Activated CD4-positive, alpha-beta T cell treated with anti-CD3 and anti-CD28 coated beads, Interleukin-2, amount 10 ng/mL, durations not matched to agents 7 days and 5 days (primary cell): ENCODE measurements at places on chromosomes 3 and 15. TPM values are rescaled to one million over a fixed set of nuclear protein-coding genes. Genes with fewer than 3 reads are reported as not detected.
A peak's percentile ranks its signal among the peaks of the same experiment; 100 is the strongest.

GRCh38 chr3:144363856-144364255 is 392.2 kb downstream of the DIPK2A start:
- DNase-seq, result no peak
- H3K36me3 ChIP-seq, result no peaks in the 10 kb centered on the region
- no peak overlapping the region for H3K27ac ChIP-seq

GRCh38 chr3:99965681-99966408 is 148.2 kb downstream of the CMSS1 start:
- no peak overlapping the region for H3K4me3 ChIP-seq
- H3K36me3 ChIP-seq, result no peaks in the 10 kb centered on the region
- no peak for DNase-seq
- peaks cover 18% of the 10 kb centered on the region for H3K4me1 ChIP-seq
- H3K27me3 ChIP-seq, result no peaks in the 10 kb centered on the region

GRCh38 chr3:170982733-170983132 is 43.8 kb downstream of the SLC2A2 start:
- no peak for DNase-seq
- H3K4me3 ChIP-seq, result no peak overlapping the region
- H3K27me3 ChIP-seq, result peaks cover 12% of the 10 kb centered on the region
- no peaks in the 10 kb centered on the region for H3K36me3 ChIP-seq
- no peaks in the 10 kb centered on the region for H3K4me1 ChIP-seq
- H3K27ac ChIP-seq, result no peak overlapping the region

- no peaks in the 10 kb centered on the region for H3K27me3 ChIP-seq
- H3K4me3 ChIP-seq, result no peak overlapping the region
- no peak for DNase-seq
- no peaks in the 10 kb centered on the region for H3K4me1 ChIP-seq
- no peak overlapping the region for H3K27ac ChIP-seq
Observed at GRCh38 chr3:27160146-27160545, 209.0 kb downstream of the NEK10 start.

- H3K4me3 ChIP-seq, result no peak overlapping the region
- H3K36me3 ChIP-seq, result peaks cover 86% of the 10 kb centered on the region
- H3K27me3 ChIP-seq, result no peaks in the 10 kb centered on the region
- H3K27ac ChIP-seq, result no peak overlapping the region
Observed at GRCh38 chr3:56610669-56611335, 53.8 kb downstream of the CCDC66 start.

DNA sequence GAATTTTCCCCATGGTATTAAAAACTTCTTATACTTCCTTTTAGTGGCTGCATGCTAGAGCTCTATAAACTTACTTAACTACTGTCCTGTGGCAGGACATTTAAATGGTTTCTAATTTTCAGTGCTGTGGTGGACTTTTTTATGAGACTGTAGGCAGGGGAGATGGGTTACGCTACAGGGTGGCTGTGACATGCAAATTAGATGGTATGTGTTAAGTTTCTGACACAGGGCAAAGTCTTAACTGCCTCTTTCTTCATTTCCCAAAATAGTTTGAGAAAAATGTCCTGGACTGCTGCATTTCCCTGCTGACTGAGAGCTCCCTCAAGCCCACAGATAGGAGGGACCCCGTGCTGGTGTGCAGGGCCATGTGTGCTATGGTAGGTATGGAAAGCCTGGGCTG is 22.0 kb downstream of the TGM4 start:
- H3K27ac ChIP-seq, result no peak overlapping the region
- DNase-seq, result no peak
- H3K4me1 ChIP-seq, result no peaks in the 10 kb centered on the region
- no peak overlapping the region for H3K4me3 ChIP-seq

DNA sequence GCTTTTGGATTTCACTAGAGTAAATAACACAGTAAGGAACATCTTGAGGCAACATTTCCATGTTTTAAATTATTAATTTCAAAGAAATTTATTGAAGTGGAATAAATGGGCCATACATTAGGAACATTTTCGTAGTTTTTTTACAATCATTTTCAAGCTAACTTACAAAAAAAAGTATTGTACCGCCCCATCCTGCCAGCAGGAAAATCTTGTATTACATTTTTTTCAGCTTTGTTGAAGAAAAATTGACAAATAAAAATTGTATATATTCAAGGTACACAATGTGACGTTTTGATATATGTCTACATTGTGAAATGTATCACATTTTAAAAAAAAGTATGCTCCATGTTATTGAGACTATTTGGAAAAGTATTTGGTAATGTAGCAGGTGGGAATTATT is 1001.9 kb upstream of the NR2F2 start:
- peaks cover 36% of the 10 kb centered on the region for H3K27me3 ChIP-seq
- no peaks in the 10 kb centered on the region for H3K4me1 ChIP-seq

- H3K36me3 ChIP-seq, result no peaks in the 10 kb centered on the region
- DNase-seq, result no peak
- no peak overlapping the region for H3K27ac ChIP-seq
- H3K27me3 ChIP-seq, result no peaks in the 10 kb centered on the region
Observed at GRCh38 chr3:24810881-24811280, 316.2 kb upstream of the THRB start.

- peaks cover 28% of the 10 kb centered on the region for H3K4me1 ChIP-seq
- H3K27ac ChIP-seq, result no peak overlapping the region
- no peak for DNase-seq
- H3K36me3 ChIP-seq, result peaks cover 4% of the 10 kb centered on the region
Observed at GRCh38 chr3:50314342-50314741, 8.2 kb downstream of the HYAL2 start.

DNA sequence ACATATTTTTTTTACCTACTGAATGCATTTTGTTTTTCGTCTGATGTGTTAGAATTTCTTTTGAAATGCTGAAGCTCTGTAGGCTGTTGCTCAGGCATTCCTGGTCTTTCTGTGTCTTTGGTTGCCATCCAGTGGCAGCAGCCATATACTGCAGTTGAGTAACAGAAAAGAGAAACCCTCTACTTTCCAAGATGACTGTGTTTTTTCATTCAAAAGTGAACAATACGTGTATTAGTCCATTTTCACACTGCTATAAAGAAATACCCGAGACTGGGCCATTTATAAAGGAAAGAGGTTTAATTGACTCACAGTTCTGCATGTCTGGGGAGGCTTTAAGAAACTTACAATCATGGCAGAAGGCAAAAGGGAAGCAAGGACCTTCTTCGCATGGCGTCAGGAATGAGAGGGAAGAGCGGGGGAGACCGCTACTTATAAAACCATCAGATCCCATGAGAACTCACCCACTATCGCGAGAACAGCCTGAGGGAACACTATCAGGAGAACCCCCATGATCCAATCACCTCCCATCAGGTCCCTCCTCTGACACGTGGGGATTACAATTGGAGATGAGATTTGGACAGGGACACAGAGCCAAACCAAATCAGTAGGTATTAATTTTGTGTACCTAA is 4.7 kb upstream of the GOLGA8B start:
- peaks cover 33% of the 10 kb centered on the region for H3K27me3 ChIP-seq
- DNase-seq, result peak; percentile 76
- no peaks in the 10 kb centered on the region for H3K36me3 ChIP-seq
- H3K4me1 ChIP-seq, result peaks cover 12% of the 10 kb centered on the region
- peak overlapping the region; percentile 64 for H3K4me3 ChIP-seq

DNA sequence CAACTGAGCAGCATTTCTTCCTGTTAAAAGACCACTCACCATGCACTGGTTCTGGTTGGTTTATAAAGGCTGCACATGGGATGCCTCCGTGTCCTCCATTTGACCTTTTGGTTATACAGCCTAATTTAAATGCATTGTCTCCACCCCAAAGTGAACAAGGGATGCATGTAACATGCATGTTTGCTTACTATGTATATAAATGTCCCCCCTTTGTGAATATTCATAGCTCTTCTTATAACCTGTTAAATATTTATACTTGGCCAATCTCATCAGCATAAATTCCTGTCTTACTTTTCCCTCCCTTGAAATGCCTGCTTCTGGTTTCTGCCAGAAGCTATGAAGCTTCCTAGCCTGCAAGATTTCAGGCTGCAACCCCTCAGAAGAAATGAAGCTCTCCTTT is 27.4 kb downstream of the TARS3 start:
- peak overlapping the region; percentile 95 for H3K27ac ChIP-seq
- peaks cover 75% of the 10 kb centered on the region for H3K36me3 ChIP-seq
- no peaks in the 10 kb centered on the region for H3K27me3 ChIP-seq
- peaks cover 53% of the 10 kb centered on the region for H3K4me1 ChIP-seq
- no peak for DNase-seq
- H3K4me3 ChIP-seq, result no peak overlapping the region

GRCh38 chr3:168398371-168399025 is 302.8 kb upstream of the GOLIM4 start:
- no peaks in the 10 kb centered on the region for H3K36me3 ChIP-seq
- no peak for DNase-seq
- no peak overlapping the region for H3K4me3 ChIP-seq
- H3K4me1 ChIP-seq, result no peaks in the 10 kb centered on the region

GRCh38 chr3:46609944-46610722 is 2.2 kb upstream of the FAM240A start:
- DNase-seq, result no peak
- H3K27me3 ChIP-seq, result peaks cover 16% of the 10 kb centered on the region
- H3K4me1 ChIP-seq, result no peaks in the 10 kb centered on the region
- no peaks in the 10 kb centered on the region for H3K36me3 ChIP-seq
- H3K4me3 ChIP-seq, result no peak overlapping the region

- no peak for DNase-seq
- no peaks in the 10 kb centered on the region for H3K27me3 ChIP-seq
- peaks cover 29% of the 10 kb centered on the region for H3K4me1 ChIP-seq
- peaks cover 36% of the 10 kb centered on the region for H3K36me3 ChIP-seq
Observed at GRCh38 chr3:177158461-177158860, 38.8 kb downstream of the TBL1XR1 start.

DNA sequence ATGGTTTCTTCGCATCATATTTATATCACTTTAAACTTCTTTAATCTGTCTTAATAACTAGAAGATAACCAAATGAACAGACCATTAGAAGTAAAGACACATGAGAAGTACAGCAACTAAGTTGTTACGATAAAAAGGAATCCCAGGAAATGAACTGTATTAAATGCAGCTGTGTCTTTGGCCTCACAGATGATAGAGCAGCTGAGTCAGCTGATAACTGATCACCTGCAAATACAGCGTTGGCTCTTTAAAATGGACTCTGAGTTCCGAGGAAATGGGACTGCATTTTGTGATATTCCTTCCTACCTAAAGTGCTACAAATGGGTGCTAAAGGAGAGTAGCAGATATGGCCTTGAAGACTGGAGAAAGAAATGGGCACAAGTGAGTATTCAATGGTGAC is 121.0 kb upstream of the C15orf61 start:
- H3K27me3 ChIP-seq, result peaks cover 10% of the 10 kb centered on the region
- no peaks in the 10 kb centered on the region for H3K36me3 ChIP-seq
- no peak for DNase-seq
- H3K4me1 ChIP-seq, result no peaks in the 10 kb centered on the region
- no peak overlapping the region for H3K27ac ChIP-seq

DNA sequence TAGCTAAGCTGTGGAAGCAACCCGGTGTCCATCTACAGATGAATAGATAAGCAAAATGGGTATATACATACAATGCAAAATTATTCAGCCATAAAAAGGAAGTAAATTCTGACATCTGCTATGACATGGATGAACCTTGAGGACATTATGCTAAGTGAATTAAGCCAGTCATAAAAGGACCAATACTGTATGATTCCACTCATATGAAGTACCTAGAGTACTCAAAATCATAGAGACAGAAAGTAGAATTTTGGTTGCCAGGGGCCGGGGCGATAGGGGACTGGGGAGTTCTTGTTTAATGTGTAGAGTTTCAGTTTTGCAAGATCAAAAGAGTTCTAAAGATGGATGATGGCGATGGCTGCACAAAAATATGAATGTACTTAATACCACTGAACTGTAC is 10.3 kb downstream of the EID1 start:
- H3K4me1 ChIP-seq, result peaks cover 8% of the 10 kb centered on the region
- H3K27ac ChIP-seq, result no peak overlapping the region
- peaks cover 12% of the 10 kb centered on the region for H3K27me3 ChIP-seq
- H3K4me3 ChIP-seq, result no peak overlapping the region
- no peaks in the 10 kb centered on the region for H3K36me3 ChIP-seq
- no peak for DNase-seq

- H3K27me3 ChIP-seq, result no peaks in the 10 kb centered on the region
- peaks cover 30% of the 10 kb centered on the region for H3K36me3 ChIP-seq
- no peak overlapping the region for H3K27ac ChIP-seq
- peaks cover 9% of the 10 kb centered on the region for H3K4me1 ChIP-seq
- DNase-seq, result no peak
- no peak overlapping the region for H3K4me3 ChIP-seq
Observed at GRCh38 chr3:69178838-69179739, 56.7 kb upstream of the LMOD3 start.

DNA sequence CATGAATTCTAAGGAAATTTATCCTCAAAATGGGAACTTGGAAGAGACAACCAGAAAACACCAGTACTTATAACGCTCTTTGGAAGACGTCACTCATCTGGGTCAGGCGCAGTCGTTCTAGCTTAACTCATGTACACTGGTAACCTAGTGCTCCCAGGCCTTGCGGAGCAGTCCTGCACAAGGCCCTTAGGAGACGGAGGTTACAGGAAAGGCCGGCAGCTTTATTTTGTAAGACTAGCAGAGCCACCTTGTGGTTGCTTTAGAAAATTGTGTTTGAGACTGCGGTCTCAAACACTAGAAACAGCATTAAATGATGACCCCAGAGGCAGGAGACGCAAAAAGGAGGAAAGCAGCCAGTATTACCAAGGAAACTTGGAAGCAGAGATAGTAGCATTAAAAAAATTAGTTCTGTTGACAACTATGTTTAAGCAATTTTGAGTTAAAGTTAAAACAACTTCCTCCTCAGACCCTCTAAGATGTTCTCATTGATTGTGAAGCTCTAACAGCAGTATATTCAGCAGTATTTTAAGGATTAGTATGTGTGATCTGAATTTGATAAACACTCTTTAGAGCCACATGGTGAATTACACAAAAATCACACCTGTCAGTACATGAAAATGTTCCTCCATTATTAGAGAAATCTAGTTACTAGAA is 141.9 kb upstream of the C2CD4B start:
- H3K27ac ChIP-seq, result no peak overlapping the region
- no peak overlapping the region for H3K4me3 ChIP-seq
- peaks cover 7% of the 10 kb centered on the region for H3K4me1 ChIP-seq
- peaks cover 40% of the 10 kb centered on the region for H3K27me3 ChIP-seq
- DNase-seq, result peak; percentile 7

DNA sequence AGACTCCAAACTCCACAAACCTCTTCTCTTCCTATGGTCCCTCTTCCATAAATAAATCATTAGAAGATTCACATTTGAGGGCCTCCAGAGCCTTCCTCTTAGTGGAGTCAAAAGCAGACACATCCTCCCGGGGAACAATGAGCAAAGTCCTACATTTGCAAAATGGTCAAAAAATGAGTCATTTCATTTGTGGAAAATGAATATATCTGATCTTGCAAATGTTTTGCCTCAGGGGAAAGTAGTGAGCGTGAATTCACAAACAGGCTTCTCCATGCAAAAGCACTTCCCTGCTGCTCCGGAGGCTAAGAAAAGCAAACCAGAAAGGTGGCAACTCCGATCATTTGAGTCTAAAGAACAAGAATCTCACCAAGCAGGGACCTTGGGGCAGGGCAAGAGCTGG is 86.7 kb upstream of the IQSEC1 start:
- no peaks in the 10 kb centered on the region for H3K4me1 ChIP-seq
- H3K27me3 ChIP-seq, result peaks cover 12% of the 10 kb centered on the region
- no peak overlapping the region for H3K4me3 ChIP-seq
- DNase-seq, result no peak
- H3K36me3 ChIP-seq, result peaks cover 2% of the 10 kb centered on the region

- H3K36me3 ChIP-seq, result no peaks in the 10 kb centered on the region
- peak; percentile 44 for DNase-seq
- H3K27ac ChIP-seq, result no peak overlapping the region
- no peaks in the 10 kb centered on the region for H3K27me3 ChIP-seq
- H3K4me1 ChIP-seq, result peaks cover 10% of the 10 kb centered on the region
Observed at GRCh38 chr3:100463002-100463401, 29.4 kb upstream of the TMEM45A start.

ACP3 gene
- total RNA-seq, result not detected

TUSC7 gene
- not detected for total RNA-seq

PATL2 gene
- 15.9 TPM for total RNA-seq

SLC9A9 gene
- 13.8 TPM for total RNA-seq

SNRPA1 gene
- 92.8 TPM for total RNA-seq

LRRC28 gene
- total RNA-seq, result 26.0 TPM

SNX33 gene
- total RNA-seq, result 0.79 TPM
